ENCODE measurements at places on chromosomes 1 and 21. TPM values are rescaled to one million over a fixed set of nuclear protein-coding genes. Genes with fewer than 3 reads are reported as not detected.

Gene KCNJ10
- 0.09 TPM for total RNA-seq

Gene DNASE2B
- total RNA-seq: 0.26 TPM

Gene MORC3
- total RNA-seq: 33.7 TPM

Gene KDF1
- total RNA-seq: 26.1 TPM

Gene TNFRSF14
- total RNA-seq: 0.75 TPM

Gene HRNR
- not detected for total RNA-seq

Gene CENPF
- 62.1 TPM for total RNA-seq

Gene CRP
- not detected for total RNA-seq

Gene CLDN19
- total RNA-seq: 8.2 TPM

Gene ELF3
- total RNA-seq: 71.9 TPM

Gene FOXO6
- 2.8 TPM for total RNA-seq

GRCh38 chr1:204074274-204075138, 1.6 kb downstream of the SOX13 start:
- no peaks in the 10 kb centered on the region for H3K36me3 ChIP-seq
- DNase-seq: peak; percentile 36
- H3K27me3 ChIP-seq: peaks cover 7% of the 10 kb centered on the region
- H3K4me3 ChIP-seq: peak overlapping the region; percentile 96

DNA sequence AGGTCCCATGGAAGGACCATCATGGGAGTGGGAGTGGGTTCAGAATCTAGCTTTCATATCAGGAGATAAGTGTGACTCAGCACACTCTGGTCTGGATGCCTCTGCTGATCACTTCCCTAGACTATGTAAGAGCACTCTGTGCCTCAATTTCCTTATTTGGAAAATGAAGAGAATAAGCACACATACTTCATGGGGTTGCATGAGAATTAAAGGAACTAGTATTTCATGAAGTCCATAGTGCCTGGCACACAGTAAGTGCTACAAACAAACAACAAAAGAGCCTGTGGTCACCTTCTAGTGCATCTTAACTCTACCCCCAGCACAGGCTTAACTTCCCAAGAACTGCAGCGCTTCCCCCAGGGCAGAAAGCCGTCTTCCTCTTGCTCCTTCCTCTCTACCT, 9.6 kb upstream of the IL20 start:
- no peaks in the 10 kb centered on the region for H3K36me3 ChIP-seq
- no peak overlapping the region for H3K4me3 ChIP-seq
- peaks cover 3% of the 10 kb centered on the region for H3K4me1 ChIP-seq

- H3K4me1 ChIP-seq: peaks cover 16% of the 10 kb centered on the region
- peaks cover 4% of the 10 kb centered on the region for H3K36me3 ChIP-seq
- H3K27me3 ChIP-seq: no peaks in the 10 kb centered on the region
- DNase-seq: no peak
Observed at GRCh38 chr1:32071758-32072621, 749 bp upstream of the TMEM39B start.

GRCh38 chr21:45168522-45168921, 94.1 kb downstream of the ADARB1 start:
- H3K4me1 ChIP-seq: no peaks in the 10 kb centered on the region
- no peaks in the 10 kb centered on the region for H3K36me3 ChIP-seq
- no peak overlapping the region for H3K27ac ChIP-seq

GRCh38 chr1:91057784-91058183, 35.9 kb upstream of the ZNF644 start:
- H3K4me1 ChIP-seq: no peaks in the 10 kb centered on the region
- no peak for DNase-seq
- no peaks in the 10 kb centered on the region for H3K36me3 ChIP-seq
- no peak overlapping the region for H3K27ac ChIP-seq
- H3K4me3 ChIP-seq: no peak overlapping the region
- no peaks in the 10 kb centered on the region for H3K27me3 ChIP-seq

GRCh38 chr1:41805771-41806471, 112.8 kb downstream of the HIVEP3 start:
- H3K36me3 ChIP-seq: no peaks in the 10 kb centered on the region
- no peak for DNase-seq
- no peaks in the 10 kb centered on the region for H3K4me1 ChIP-seq
- H3K27ac ChIP-seq: no peak overlapping the region
- H3K27me3 ChIP-seq: no peaks in the 10 kb centered on the region

DNA sequence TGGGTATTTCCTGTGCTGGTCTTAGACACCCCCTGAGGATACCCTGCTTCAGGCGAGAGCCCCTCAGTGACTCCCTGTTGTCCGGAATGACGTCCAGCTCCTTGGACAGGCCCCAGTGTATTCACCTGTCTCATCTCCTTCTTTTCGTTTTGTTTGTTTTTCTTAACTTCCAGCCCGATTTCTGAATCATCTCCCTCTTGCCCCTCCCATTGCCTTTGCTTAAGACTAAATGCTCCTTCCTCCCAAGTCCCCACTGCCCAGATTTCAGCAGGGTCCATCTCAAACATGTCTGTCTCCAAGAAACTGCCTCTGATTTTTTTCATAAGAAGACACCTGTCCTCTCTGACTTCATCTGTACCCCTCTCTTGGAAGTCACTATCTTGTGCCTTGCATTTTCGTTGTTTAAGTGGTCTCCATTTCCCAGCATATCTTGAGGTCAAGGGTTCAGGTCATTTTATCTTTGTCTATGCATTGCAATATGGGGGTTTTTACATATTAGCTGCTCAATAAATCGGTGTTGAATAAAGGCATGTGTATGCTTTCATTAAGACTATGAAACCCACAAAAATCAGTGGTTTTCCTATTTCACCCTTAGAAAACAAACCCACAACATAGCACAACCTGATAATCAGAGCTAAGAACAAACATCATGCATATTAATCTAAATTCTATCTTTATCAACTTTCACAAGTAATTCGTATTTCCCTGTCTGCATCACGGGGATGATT, 58.4 kb upstream of the LGALS8 start:
- no peaks in the 10 kb centered on the region for H3K27me3 ChIP-seq
- no peak for DNase-seq
- H3K4me3 ChIP-seq: no peak overlapping the region
- peaks cover 14% of the 10 kb centered on the region for H3K36me3 ChIP-seq

GRCh38 chr1:81689531-81689941, 111.2 kb upstream of the ADGRL2 start:
- peaks cover 3% of the 10 kb centered on the region for H3K36me3 ChIP-seq
- DNase-seq: no peak
- H3K4me3 ChIP-seq: no peak overlapping the region

DNA sequence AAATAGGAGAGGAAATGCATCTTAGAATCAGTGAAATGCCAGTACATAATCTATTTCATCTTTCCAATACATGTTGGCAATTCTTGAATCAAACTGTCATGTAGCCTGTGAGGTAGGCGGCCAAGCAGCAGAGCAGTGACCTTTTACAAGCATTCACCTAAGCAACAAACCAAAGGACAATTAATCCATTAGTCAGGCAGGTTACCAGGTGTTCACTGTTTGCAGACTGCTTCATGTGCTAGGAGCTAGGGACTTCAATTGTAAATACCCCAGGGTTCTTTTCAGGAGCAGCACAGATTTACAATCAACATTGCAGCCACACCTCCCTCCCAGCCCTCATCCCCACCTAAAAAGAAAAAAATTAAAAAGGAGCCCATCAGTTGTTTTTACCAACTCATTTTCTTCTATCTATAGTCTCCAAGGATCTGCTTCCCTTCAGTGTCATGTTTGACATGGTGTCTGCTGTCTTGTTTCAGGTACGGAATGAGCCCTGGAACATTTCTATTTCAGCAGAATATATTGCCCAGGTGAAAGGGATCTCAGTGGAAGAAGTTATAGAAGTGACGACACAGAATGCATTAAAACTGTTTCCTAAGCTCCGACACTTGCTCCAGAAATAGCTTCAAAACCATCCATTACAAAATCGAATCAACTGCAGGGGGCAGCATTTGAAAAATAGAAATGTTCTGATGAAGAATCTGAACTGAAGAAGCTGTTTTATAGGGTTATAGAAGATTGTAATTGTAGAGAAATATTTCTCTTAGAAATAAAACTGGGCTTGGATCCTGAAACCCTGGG, 23.0 kb downstream of the TATDN3 start:
- H3K4me1 ChIP-seq: peaks cover 22% of the 10 kb centered on the region
- no peak overlapping the region for H3K4me3 ChIP-seq
- H3K27me3 ChIP-seq: no peaks in the 10 kb centered on the region
- DNase-seq: peak; percentile 9
- no peaks in the 10 kb centered on the region for H3K36me3 ChIP-seq

- peak overlapping the region; percentile 43 for H3K27ac ChIP-seq
- H3K4me1 ChIP-seq: no peaks in the 10 kb centered on the region
- peaks cover 43% of the 10 kb centered on the region for H3K36me3 ChIP-seq
- H3K27me3 ChIP-seq: no peaks in the 10 kb centered on the region
- no peak for DNase-seq
Observed at GRCh38 chr21:32742396-32742795, 14.6 kb upstream of the SYNJ1 start.

GRCh38 chr1:17922833-17923232, 167.7 kb downstream of the ACTL8 start:
- H3K27ac ChIP-seq: no peak overlapping the region
- H3K36me3 ChIP-seq: no peaks in the 10 kb centered on the region
- H3K27me3 ChIP-seq: peaks cover 58% of the 10 kb centered on the region
- H3K4me3 ChIP-seq: no peak overlapping the region

DNA sequence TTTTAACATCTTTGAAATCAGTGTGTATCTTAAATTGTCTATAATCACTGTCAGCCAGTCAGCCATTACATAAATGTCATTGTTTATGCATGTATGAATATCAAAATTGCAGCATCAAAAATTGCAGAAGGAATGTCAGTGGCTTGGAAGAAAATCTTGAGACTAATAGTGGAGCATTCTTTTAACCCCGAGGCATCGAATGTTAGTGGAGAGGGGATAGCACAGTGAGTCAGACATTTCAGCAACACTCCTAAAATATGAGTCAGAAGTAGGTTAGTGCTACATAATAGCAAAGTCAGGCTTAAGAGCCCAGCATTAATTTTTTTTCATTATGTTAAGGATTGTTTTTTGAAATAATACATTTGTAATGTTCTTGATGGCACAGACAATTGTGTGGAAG, 45.5 kb downstream of the SNRPE start:
- no peaks in the 10 kb centered on the region for H3K27me3 ChIP-seq
- no peaks in the 10 kb centered on the region for H3K4me1 ChIP-seq
- no peak for DNase-seq
- peaks cover under 1% of the 10 kb centered on the region for H3K36me3 ChIP-seq
- H3K4me3 ChIP-seq: no peak overlapping the region

GRCh38 chr1:72530646-72531045, 248.3 kb upstream of the NEGR1 start:
- DNase-seq: no peak
- no peak overlapping the region for H3K27ac ChIP-seq
- no peaks in the 10 kb centered on the region for H3K27me3 ChIP-seq
- H3K4me1 ChIP-seq: peaks cover 6% of the 10 kb centered on the region
- H3K4me3 ChIP-seq: no peak overlapping the region

GRCh38 chr1:46394108-46394871, at the start of gene FAAH:
TSS of gene FAAH (plus strand) at chr1:46394317. CDS start at chr1:46394349, 32 bp downstream.
- peak within 1 kb of the TSS; percentile 87 for H3K27ac ChIP-seq
- peak; percentile 58 for DNase-seq
- peaks cover 3% of the 10 kb centered on the region for H3K36me3 ChIP-seq
- peak within 1 kb of the TSS; percentile 83 for H3K4me3 ChIP-seq

DNA sequence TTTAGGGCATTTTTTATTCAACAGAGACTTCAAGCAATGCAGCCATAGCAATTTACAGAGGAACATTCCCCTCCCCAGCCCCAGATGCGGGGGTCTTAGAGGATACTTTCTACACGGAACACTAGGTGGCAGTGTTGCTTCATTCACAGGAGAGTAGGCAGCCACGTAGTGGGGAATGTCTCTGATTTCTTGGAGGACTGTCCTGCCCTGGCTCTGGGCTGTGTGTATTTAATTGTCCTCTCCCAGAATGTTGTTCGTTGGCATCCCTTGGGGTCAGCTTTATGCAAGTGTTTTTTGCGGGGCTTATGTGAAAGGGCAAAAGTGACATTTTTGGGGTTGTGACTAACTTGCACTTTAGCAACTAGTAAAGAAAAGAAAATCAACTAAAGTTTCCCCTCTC, 96.9 kb downstream of the PAPPA2 start:
- peaks cover 3% of the 10 kb centered on the region for H3K36me3 ChIP-seq
- H3K27ac ChIP-seq: peak overlapping the region; percentile 43
- H3K27me3 ChIP-seq: peaks cover 6% of the 10 kb centered on the region
- no peak overlapping the region for H3K4me3 ChIP-seq
- peaks cover 36% of the 10 kb centered on the region for H3K4me1 ChIP-seq

DNA sequence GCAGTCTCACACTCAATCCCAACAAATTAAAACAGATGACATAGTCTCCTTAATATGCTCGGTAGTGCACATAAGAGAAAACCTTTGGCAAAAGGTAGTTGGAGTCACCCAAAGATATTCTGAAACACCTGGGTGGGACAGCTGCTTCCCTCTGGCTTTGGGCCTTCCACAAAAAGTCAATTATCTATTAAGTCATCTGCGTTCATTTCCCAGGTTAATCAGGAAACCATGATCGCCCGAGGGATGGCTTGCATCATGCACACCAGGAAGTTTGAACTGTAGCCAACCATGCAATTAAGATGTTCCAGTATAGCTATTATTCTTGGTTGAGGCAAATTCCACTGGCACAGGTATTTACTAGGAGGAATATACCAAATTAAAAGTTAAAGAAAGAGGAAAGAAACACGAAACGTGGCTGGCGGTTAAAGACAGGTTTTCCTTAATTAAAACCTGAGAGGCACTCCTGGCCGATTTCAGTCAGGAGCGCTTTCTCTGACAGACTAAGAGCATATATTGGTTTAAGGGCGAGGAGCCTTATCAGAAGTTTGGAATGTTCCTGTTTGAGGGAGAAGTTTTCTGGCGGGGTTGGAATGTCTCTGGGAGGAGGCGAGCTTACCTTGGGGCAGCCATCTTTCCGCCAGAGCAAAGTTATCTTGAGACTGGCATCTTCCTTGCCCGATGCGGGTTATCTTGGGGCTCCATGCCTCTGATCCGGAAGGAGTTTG, 19.9 kb downstream of the CLDN17 start:
- H3K36me3 ChIP-seq: no peaks in the 10 kb centered on the region
- H3K27me3 ChIP-seq: no peaks in the 10 kb centered on the region
- H3K4me1 ChIP-seq: no peaks in the 10 kb centered on the region

DNA sequence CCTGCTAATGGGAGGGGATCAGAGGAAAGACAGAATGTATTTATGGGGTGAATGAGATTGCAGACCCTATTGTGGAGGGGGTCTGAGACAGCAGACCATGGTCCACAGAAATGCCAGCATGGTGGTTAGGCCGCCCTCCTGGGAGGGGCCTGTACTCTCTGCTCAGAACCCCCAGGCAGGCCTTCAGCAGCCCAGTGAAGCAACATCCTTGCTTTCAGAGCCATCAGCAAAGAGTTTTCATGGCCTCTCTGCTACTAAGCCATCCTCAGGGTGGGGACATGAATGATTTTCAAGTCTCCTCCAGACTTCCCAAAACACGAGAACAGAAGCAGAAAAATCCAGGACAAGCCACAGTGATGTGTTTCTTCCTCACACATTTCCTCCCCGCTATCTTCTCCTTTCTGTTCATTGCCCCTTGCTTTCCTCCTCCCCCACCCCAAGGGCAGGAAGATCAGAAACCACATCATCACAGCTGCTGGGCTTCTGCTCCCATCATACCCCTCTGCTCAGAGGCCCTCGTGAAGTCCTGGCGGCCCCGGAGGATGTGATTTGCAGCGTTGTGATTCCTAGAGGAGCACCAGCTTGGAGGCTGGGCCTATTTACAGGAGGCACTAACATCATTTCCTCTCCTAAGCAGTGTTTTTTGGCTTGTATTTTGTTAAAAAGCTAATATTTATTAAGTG, 48.0 kb downstream of the ABCA4 start:
- H3K4me3 ChIP-seq: no peak overlapping the region
- peak overlapping the region; percentile 51 for H3K27ac ChIP-seq
- no peak for DNase-seq
- peaks cover 28% of the 10 kb centered on the region for H3K4me1 ChIP-seq
- H3K36me3 ChIP-seq: no peaks in the 10 kb centered on the region
- peaks cover 3% of the 10 kb centered on the region for H3K27me3 ChIP-seq

GRCh38 chr1:9197186-9198099, 37.1 kb upstream of the H6PD start:
- peaks cover 9% of the 10 kb centered on the region for H3K4me1 ChIP-seq
- no peak for DNase-seq
- H3K36me3 ChIP-seq: no peaks in the 10 kb centered on the region
- H3K4me3 ChIP-seq: no peak overlapping the region
- H3K27ac ChIP-seq: no peak overlapping the region

All from progenitor cell of endocrine pancreas (in vitro differentiated cells).